ENCODE measurements at places on chromosomes 2 and 18.

- DNase-seq = no peak
These were observed 768.2 kb upstream of the ACVR2A start for GRCh38 chr2:147076634-147077033.

GRCh38 chr18:48007955-48008701, 77.7 kb upstream of the SMAD2 start:
- DNase-seq = peak; percentile 34

DNA sequence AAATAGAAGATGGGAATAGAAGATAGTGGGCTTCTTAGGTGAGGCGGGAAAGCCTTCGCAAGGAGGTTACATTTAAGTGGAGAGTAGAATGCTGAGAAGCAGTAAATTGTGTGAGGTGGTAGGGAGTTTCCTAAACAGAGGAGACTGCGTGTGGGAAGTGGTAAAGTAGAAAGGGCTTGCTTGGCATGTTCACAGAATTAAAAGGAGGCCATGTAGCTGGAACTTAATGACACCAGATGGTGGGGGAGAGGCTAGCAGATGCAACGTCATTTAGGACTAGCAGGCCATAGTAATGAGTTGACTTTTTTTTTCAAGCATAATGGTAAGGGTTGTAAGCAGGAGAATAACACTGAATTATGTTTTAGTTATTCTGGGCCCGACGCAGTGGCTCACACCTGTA, 13.0 kb upstream of the RTN4 start:
- DNase-seq = no peak

DNA sequence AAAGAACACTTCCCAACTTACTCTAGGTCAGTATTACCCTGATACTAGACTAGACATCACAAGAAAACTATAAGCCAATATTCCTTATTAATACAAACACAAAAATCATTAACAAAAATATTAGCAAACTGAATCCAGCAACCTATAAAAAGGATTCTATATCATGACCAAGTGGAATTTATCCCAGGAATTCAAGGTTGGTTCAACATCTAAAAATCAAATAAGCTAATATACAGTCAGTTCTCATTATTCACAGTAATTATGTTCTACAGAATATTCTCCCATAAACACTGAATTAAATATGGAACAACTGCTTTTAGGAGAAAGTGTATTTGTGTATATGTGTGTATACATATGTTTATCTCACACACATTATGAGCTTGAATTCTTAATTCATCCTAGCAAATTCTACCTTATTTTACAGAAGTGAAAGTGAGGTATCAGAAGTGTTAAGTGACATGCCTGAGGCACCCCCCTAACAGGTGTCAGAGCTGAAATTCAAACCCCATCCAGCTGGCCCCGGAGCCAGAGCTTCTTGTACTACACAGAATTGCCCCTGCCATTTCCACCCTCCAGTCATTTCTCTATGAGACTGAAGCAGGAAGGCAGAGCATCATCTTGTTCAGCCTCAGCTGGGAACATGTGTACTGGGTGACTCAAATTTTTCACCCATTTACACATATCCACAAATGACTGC, 77.8 kb downstream of the MALT1 start:
- no peak for DNase-seq

- peak; percentile 24 for DNase-seq
These were observed 280.3 kb upstream of the TRIB2 start for GRCh38 chr2:12436483-12436882.

- DNase-seq = no peak
These were observed 32.8 kb downstream of the SLC66A2 start for GRCh38 chr18:79918615-79919011.

DNA sequence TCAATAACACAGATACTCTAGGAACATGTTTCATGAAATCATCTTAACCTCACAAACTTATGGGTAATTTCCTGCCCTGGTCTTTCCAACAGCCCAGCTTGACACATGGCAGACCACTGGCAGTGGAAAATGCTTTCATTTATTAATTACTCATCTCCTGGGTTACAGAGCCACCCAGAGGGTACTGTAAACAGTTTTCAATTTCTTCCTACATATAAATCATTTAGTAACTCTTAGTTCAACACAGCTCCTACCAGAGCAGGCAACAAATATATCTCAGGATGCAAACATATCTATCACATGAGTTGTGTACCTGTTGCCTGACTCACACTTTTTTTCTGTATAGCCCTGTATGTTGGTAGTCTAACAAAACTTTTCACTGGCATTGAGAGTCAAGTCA, 99.2 kb upstream of the VRK2 start:
- DNase-seq = no peak

GRCh38 chr18:24868311-24868710, 407.9 kb downstream of the HRH4 start:
- DNase-seq = no peak

DNA sequence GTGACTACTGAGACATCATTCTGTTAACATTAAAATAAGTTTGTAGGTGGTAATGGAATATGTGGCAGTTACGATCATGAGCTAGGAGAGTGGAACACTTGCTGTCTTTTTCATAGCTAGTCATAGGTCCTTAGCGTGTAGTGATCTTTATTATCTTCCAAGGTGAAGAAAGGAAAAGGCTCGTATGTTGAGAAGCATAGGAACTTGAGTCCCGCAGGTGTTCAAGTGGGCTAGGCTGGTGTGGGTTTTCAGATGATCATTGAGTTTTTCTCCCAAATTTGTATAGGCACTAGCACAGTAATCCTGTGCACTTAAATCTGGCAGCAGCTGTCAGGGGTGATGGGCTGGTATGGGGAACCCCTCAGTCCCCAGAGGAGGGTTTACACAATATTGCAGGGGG, 10.9 kb downstream of the SLC20A1 start:
- DNase-seq = no peak

DNA sequence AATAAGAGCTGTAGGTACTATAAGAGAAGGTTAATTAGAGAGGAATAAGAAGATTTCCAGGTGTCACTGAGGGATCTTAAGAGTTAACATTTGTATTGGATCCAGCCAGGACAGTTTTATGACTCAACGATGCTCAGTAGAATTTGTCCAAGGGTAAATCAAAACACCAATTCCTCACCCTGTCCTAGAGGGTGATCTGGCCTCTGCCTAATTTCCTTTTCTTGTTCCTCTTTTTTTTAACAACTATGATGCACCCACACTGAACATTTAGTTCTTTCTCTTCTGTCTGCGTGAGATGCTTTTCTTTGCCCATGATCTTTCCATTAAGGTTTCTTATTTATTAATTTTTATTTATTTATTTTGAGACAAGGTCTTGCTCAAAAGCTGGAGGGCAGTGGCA, 92.0 kb downstream of the PMS1 start:
- DNase-seq = no peak

DNA sequence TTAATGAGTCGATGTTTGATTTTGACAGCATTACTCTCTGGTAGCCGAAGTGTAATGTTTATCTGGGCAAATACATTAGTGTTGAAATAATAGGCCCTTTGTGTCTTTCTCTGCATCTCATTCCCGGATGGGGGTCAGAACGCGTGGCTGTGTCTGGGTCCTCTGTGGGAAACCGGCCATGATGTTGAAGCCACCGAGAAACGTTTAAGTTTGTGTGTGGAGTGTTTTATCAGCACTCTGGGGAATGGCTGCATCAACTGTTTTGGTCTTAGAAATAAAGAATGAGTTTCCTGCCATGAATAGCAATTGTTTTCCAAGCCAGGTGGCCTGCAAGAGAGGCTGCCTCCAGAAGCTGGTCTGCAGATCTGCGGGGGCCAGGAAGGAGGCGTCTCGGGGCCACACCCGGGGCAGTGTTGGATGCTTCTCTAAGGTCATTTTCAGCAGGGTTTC, 69.7 kb downstream of the RNF144A start:
- no peak for DNase-seq

DNA sequence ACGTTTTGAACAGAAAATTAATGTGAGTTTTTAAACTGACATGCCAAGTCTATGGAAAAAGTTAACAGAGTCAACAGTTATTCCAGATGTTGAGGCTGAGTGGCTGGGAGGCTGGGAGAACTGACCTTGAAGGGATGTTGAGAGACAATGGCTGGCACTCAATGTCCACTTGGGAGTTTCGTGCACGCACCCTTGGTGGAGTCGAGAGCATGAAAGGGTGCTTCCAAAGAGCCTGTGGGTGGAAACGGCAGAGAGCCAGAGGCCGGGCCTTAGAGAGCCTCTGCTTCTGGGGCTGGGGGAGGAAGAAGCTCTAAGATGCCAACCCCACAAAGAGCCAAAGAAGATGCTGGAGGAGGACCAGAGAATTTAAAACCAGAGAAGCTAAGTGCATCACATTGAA, 63.4 kb upstream of the L3MBTL4 start:
- DNase-seq = no peak

- DNase-seq = no peak
These were observed 1465.5 kb downstream of the SUCLG1 start for GRCh38 chr2:82993609-82994008.

DNA sequence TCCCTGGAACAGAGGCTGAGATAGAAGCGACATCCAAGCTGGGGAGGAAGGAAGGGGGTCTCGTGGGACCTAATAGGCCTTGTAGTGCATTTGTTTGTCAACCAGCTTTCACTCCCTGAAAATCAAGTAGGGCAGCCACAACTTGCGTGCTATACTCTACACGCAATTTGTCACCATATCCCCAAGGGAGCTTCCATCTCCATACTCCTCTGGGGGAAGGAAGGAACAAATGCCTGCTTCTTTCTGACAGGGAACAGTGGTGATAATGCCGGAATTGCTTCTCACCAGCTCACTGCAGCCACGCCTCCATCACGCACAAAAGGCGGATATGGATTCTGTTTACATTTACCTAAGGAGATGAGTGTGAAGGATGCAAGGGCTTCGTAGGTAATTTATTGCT, 213.4 kb downstream of the TMEM163 start:
- no peak for DNase-seq

Measured in hematopoietic multipotent progenitor cell treated with erythropoietin and hydrocortisone succinate and interleukin-3 and kit ligand, for 8 days (in vitro differentiated cells).